ENCODE measurements at places on chromosomes 1 and 21.

- no peak for DNase-seq
Measured at GRCh38 chr1:64675718-64676345, 69.0 kb upstream of the RAVER2 start.

GRCh38 chr1:171083222-171083621 lies 7.5 kb upstream of the FMO3 start:
- DNase-seq: peak; percentile 62

- no peak for DNase-seq
Measured at GRCh38 chr1:30061292-30062220, 661.8 kb downstream of the MATN1 start.

GRCh38 chr1:223820515-223820858 lies 25.3 kb downstream of the TP53BP2 start:
- no peak for DNase-seq

DNA sequence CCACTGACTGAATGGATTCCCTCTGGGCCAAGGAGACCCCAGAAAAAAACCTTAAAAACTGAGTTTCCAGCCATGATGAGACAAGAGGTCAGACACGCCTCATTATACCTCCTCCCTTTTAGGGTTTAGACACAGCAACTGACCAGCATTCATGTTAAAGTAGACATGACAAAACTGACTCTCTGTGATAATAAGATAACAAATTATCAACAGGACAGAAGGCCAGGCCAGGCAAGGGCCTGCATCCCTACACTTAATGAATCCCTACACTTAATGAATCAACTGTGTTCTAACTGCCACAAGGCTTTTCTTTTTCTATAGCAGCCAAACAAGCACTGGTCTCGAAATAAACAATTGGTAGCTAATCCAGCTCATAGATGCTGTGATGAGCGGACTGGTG lies 33.3 kb upstream of the FAM89A start:
- DNase-seq: no peak

- DNase-seq: no peak
Measured at GRCh38 chr1:177287270-177287669, 116.5 kb downstream of the BRINP2 start.

- DNase-seq: peak; percentile 10
Measured at GRCh38 chr1:184457500-184457899, 70.7 kb downstream of the C1orf21 start.

DNA sequence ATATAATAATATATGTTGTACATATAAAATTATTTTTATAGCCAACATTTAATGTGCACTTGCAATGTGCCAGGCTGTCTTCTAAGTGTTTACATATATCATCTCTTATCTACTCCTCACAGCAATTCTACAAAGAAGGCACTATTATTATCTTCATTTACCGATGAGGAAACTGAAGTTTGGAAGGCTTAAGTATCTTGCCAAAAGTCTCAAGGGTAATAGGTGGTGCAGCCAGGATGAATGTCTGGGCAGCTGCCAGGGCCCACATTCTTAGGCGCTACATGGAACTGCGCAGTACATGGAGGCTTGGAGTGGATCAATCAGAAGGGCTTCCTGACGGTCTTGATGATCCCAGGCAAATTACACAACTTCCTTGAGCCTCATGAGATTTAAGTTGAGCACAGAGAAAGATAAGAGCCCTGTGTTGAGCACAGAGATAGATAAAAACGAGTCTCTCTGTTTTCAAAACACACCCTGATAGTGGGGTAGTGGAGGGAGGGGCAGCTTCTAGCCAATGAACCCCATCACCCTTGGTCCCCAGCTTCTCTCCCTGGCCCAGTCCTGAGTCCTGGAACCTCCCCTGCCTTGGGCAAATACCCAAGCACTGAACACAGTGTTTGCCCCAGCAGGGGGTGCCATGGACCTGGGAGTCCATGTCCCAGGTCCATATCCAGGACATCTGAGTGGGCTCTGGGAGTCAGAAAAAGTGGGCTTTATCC lies 9.2 kb downstream of the POU3F1 start:
- DNase-seq: no peak

DNA sequence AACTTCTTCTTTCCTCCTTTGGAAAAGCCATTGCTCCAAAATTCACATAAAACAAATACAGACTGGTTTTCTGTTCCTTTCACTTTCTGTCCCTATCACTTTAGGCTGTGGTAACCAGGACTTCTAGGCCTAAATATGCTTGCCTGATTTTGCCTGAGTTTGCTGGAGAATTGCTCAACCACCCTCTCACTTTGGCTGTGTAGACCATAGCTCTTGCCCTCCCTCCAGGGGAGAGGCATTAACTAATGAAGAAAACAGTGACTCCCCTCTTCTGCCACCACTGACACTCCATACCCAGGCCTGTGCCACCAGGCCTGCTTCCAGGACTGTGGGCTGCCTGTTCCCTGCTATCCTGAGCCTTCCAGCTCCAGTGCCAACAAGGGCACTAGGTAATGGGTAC lies 163.5 kb downstream of the TOMM20 start:
- no peak for DNase-seq

GRCh38 chr1:211734791-211735190 lies 59.4 kb upstream of the NEK2 start:
- peak; percentile 95 for DNase-seq
